ENCODE measurements at places on chromosomes 6 and 20.

GRCh38 chr6:91276315-91276714 is 689.4 kb upstream of the MAP3K7 start:
- no peak for DNase-seq

- DNase-seq: no peak
Measured at GRCh38 chr6:132204591-132204990, 196.7 kb downstream of the MOXD1 start.

DNA sequence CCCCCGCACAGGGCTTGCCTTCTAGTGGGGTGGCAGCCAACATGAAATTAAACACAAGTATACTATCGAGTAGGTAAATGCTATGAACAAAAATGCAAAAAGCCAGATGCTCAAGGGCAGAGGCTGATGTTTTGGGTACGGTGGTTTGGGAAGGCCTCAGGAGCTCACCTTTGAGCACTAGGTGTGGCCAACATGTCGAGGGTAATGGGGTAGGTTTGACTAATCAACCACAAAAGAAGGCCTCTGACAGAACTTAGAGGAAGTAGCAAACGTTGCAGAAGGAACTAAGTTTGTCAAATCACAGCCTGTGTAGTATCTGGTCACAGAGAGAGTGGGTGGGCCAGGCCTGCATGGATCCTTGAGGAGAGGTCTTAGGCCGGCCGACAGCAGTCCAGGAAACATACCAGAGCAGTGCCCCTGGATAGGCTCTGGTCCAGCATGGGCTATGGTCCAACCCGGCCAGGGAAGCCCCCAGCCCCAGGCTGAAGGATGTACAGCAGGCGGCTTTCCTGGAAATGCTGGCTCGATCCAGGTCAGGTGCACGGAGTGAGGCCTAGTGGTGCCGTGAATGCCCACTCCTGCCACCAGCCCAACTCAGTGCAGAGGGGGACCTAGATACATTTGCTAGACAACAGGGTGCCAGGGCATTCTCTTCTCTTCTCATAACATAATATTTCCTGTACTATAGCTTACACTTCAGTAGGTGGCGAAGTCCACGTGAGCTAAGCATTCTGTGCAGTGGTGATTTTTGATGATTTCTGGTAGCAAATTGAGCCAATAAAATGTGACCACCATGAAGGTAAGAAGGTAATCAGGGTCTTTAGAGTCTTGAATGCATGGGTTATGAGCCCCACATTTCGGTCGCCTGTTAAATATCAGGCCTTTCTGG is 56.3 kb upstream of the CD93 start:
- DNase-seq: no peak

DNA sequence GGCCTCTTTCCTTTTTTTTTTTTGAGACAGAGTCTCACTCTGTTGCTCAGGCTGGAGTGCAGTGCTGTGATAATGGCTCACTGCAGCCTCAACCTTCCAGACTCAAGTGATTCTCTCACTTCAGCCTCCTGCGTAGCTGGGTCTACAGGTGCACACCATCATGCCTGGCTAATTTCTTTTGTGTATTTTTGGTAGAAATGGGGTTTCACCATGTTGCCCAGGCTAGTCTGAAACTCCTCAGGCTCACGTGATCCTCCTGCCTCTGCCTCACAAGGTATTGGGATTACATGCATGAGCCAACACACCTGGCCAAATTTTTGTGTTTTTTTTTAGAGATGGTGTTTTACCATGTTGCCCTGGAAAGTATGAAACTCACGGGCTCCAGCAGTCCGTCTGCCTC is 29.3 kb downstream of the SRC start:
- DNase-seq: no peak

- no peak for DNase-seq
Measured at GRCh38 chr20:36919715-36920333, 31.7 kb downstream of the SAMHD1 start.

GRCh38 chr20:59323731-59324130 is 23.3 kb downstream of the EDN3 start:
- no peak for DNase-seq

DNA sequence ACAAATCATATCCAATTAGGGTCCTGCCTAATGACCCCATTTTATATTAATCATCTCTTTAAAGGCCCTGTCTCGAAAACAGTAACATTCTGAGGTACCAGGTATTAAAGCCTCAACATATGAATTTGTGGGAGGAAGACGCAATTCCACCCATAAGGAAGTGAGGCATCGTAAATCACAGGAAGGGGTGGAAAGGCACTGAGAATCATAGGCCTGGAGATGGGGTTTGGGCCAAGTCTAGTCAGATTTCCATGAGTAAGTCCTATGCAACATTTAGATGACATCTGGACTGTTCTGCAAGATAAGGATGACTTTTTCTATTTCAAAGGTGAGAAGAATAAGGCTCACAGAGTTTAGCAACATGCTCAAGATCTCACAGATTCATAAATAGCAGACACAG is 534.0 kb downstream of the KHDRBS2 start:
- DNase-seq: no peak

- DNase-seq: no peak
Measured at GRCh38 chr6:37060195-37060559, 54.7 kb downstream of the FGD2 start.

DNA sequence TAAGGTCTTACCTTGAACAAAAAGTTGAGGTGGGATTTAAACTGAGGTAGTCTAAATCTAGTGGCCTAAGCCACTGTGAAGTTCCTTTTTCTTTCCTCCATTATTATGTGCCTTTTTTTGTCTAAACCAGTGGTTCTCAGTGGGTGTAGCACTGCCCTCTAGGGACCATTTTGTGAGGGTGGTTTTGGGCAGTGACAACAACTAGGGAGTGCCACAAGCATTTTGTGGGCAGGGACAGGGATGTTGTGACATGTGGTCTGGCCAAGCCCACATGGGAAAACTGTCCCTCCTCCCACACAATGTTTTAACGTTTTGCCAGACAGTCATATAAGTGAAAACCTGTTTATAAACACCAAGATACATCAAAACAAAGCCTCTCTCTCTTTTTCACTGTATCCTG is 899.4 kb upstream of the FLRT3 start:
- no peak for DNase-seq

DNA sequence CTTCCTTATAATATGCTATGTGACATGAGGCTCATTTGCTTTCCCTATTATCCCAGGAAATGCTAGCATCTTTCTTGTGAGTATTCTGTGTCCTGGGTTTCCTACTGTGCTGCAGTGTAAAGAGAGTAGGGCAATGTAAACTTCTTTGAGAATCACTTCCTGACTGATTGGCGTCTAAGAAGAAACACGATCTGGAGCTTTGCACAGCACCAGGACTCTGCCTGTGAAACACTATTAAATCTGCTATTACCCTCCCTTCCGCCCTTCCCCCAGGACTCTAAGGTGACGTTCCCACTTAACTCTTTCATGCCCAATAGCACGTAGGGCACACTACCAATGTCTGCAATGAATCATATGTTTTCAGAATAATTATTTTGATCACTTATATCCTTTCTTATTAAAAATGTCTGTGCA is 607.3 kb upstream of the CITED2 start:
- DNase-seq: no peak

DNA sequence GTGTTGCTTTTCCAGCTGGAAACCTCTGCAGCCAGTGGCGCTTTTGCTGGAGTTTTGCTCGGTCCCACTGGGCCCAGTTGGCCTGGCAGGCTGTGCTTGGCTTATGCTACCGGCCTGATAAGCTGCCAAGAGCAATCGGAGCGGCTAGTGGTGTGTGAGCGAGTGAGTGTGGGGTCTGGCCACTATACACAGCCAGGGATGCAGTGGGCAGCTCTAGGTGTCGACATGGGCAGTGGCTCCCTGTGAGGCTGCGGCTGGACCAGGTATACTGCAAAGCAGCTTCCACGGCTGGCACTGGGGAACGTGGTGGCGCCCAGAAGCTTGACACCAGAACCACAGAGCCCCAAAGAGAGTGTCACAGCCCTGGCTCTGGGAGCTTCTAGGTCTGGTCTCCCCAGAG is 996.5 kb downstream of the GRIK2 start:
- DNase-seq: no peak

DNA sequence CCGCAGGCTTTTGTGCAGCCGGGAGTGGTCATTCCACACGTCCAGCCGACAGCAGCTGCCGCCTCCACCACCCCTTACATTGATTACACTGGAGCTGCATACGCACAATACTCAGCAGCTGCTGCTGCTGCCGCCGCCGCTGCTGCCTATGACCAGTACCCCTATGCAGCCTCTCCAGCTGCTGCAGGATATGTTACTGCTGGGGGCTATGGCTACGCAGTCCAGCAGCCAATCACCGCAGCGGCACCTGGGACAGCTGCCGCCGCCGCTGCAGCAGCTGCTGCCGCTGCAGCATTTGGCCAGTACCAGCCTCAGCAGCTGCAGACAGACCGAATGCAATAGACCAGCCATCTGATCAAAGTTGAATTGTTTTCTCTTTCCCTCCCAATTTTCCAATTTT is 10.6 kb downstream of the RBM24 start:
- no peak for DNase-seq

GRCh38 chr6:125217992-125218391 is 64.4 kb downstream of the TPD52L1 start:
- DNase-seq: no peak

GRCh38 chr6:43123461-43124314 is 47.4 kb upstream of the SRF start:
- DNase-seq: no peak

DNA sequence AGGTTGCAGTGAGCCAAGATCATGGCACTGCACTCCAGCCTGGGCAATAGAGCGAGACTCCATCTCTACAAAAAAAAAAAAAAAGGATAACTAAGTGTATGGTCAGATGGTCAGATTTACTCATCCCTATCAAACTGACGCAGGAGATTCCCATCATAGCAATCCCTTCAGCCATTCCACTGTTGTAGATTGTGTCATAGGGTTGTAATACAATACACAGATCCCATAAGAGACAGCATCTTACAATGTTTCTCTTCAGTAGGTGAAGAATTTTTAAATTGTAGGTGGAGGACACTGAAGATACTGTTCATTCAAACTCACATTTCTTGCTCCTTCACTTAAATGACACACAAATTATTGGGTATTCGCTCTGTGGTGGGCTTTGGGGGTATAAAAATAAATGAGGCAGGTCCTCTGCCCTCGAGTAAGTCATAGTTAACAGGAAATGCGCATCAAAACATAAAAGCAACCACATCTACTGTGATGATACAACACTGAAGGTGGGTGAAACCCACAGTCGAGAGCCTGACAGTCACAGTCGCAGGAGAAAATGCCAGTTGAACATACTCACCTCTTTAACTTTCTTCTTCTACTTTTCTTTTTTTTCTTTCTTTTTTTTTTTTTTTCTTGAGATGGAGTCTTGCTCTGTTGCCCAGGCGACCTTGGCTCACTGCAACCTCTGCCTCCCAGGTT is 205.5 kb downstream of the ZNF217 start:
- DNase-seq: no peak

DNA sequence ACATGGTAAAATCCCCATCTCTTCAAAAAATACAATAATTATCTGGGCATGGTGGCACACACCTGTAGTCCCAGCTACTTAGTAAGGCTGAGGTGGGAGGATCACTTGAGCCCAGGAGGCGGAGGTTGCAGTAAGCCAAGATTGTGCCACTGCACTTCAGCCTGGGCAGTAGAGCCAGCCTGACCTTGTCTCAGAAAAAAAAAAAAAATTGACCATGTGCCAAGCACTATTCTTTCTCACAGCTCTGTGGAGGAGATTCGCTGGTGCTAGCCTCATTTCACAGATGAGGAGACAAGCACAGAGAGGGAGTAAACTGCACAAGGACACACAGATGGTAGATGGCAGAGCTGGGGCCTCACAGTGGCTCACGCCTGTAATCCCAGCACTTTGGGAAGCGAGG is 131.8 kb upstream of the JARID2 start:
- DNase-seq: no peak

GRCh38 chr20:62611012-62611411 is 31.3 kb upstream of the SLCO4A1 start:
- DNase-seq: no peak

- DNase-seq: peak; percentile 66
Measured at GRCh38 chr6:142845624-142846458, 99.1 kb downstream of the HIVEP2 start.

DNA sequence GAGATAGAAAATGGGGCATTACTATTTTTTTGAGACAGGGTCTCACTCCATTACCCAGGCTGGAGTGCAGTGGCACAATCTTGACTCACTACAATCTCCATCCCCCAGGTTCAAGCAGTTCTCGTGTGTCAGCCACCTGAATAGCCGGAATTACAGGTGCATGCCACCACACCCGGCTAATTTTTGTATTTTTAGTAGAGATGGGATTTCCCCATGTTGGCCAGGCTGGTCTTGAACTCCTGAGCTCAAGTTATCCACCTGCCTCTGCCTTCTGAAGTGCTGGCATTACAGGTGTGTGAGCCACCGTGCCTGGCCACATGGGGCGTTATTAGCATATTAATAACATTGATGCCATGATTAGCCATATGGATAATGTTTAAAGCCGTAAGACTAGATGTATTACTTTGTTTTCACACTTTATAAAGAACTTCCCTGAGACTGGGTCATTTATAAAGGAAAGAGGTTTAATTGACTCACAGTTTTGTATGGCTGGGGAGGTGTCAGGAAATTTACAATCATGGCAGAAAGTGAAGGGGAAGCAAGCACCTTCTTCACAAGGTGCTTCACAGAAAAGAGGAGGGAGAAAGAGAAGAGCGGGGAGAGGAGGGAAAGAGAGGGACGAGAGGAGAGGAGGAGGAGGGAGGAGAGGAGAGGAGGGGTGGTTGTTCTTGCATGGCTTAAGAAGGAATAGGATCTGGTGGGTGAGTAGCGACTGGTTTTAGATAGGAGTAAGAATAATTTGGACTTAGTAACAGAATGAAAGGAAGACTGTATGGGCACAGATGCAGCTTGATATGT is 51.9 kb downstream of the MYO6 start:
- DNase-seq: no peak

DNA sequence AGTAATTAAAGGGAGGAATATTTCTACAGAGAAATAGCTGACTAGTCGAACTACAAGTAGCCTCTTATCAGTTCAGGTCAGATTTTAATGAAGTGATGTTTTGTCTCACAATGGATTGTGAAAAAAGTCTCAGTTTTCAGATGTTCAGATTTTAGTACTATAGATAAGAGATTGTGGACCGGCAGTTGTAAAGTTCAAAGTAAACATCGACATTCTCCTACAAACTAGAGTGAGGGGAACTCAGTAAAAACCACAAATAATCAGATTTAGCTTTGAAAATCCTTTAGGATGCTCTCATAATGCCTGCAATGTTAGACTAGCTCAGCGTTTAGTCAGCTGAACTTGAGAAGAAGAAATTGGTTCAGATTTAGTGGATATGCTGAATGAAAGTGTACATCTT is 39.9 kb downstream of the RCAN2 start:
- no peak for DNase-seq

- DNase-seq: no peak
Measured at GRCh38 chr6:110617057-110617456, 140.6 kb upstream of the SLC22A16 start.

DNA sequence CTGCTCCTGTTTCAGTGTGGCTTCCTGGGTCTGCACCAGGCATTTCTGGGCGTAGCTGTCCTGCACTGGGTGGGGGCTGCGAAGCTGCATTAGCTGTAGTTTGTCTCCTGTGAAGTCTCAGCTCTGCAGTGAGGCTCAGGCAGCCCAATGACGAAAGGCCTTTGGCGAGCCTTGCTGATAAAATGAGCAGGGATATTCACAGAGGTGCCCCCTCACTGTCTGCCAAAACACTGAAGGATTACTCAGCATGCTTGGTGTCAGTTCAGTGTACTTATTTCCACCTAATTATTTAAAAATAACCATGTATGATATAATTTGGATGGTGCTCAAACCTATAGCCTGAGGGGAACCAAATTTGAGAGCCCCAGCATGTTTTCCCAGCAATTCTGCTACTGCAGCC is 73.5 kb downstream of the ECT2L start:
- DNase-seq: no peak

All from hypothalamus (tissue), 51 donors.